ENCODE measurements at places on chromosomes 2 and 18.
A peak's percentile ranks its signal among the peaks of the same experiment; 100 is the strongest.

DNA sequence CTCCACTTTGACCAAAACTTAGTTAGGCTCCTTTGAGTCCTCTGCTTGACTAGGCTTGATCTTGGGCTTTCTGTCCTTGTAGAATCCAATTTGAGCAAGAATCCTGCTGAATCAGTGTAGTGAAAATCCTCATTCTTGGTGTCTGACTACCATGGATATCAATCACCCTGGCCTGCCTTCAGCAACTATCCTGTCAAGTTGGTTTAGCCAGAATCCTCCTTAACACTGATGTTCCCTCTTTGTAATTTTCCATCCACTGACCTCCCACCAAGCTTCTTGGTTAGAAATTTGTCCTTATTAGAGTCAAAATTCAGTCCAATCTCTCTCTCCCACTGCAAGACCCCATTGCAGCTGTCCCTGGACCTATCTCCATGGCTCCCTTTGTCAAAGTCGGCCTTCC lies 494 bp upstream of the RBM45 start:
- no peak for DNase-seq

DNA sequence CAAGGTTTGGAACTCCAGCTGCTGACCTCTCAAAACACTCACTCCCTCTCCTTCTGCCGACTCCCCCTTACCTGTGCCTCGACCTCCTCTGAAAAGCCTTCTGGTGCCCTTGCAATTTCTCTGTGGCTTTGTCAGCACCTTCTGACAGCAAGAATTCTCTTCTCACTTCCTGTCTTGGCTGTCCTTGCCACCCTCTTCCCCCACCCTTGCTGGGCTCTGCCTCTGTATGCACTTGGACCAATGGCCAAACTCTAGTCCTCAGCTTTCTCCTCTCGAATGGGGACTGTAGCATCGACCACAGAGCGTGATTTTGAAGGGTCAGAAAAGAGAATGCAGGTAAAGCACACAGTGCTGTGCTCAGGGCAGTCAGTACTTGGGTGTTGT lies 99.0 kb downstream of the HS1BP3 start:
- no peak for DNase-seq

- DNase-seq: no peak
These were observed 37.5 kb upstream of the SMCHD1 start for GRCh38 chr18:2618009-2618408.

GRCh38 chr2:42812899-42813479 lies 20.6 kb upstream of the HAAO start:
- DNase-seq: no peak

DNA sequence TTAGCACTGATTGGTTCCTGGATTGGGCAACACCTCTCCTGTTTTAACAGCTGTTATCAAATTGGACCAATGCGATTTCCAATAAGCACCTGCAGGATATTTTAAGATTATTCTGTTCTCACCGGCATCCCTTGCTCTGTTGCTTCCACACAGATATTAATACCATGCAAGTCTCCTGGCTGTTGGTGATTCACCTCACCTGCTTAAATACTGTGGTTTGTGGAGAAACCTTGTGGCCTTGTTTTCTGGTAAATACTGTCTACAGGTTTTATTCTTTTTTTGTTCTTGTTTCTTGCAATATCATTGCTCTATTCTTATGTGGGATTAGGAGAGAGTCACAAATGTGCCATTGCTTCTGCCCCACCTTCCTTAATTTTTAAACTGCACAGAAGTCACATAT lies 448.1 kb upstream of the NXPH2 start:
- no peak for DNase-seq

GRCh38 chr2:61770746-61771145 lies 83.1 kb downstream of the FAM161A start:
- DNase-seq: no peak

DNA sequence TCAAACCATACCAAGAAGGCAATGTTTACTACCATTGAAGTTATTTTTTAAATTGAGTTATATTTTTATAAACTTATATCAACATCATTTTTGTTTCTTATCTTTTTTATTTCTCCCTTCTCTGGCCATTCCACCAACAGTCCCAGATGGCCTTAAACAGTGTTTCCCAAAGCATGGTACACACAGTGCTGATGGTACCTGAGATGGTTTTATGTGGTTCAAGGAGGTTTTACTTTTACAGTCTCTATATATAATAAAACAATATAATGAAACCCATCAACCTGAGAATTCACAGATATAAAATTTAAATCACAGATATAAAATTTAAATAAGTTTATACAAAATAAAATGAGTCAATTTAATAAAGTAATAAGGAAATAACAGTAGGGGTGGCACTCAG lies 65.1 kb upstream of the MSTN start:
- no peak for DNase-seq

DNA sequence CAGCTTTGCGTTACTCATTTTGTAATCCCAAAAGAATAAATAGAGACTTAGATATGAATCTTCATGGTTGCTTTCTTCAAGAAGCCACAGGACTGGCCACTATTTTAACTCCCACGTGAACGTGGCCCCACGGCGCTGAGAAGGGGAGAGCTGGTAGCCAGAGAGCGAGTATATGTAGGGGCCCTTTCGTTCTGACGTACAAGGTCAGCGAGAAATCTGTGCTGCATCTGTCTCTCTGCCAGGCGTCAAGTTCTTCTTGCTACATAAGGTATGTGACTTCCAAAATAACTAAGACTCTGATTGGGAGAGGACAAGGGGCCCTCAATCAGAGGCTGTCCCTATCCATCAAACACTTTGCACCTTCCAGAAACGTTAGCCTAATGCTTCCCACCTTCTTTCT lies 149.2 kb downstream of the PLEKHA3 start:
- DNase-seq: no peak

DNA sequence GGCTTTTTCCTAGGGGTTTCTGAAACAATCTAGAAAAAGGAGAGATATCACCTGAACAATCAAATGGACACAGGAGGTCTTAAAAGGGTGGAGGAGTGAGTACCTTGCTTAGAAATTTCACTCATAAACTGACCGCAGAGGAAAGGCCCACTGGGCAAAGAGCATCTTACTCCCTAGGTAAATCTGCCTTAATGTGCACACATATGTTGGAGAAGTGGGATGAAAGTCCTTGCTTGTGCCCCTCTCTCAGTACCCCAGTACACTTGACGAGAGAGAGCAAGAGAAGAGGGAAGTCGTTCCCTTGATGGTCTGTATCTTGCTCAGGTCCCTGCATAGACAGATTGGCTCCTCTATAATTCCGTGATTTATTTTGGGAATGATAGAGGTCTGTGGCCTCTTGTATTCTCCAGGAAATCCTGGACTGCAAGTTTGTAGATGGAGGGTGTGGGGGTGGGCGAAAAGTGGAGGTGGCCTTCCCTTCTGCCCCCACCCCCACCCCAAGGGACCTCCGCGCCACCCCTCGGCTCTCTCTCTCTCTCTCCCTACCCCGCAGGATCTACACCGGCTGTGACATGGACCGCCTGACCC lies 6.8 kb downstream of the TBR1 start:
- peak; percentile 60 for DNase-seq

Measured in right kidney (tissue), 9 donors.